Cortex of kidney (tissue), 1 donor: ENCODE measurements at places on chromosomes 12 and 14.

DNA sequence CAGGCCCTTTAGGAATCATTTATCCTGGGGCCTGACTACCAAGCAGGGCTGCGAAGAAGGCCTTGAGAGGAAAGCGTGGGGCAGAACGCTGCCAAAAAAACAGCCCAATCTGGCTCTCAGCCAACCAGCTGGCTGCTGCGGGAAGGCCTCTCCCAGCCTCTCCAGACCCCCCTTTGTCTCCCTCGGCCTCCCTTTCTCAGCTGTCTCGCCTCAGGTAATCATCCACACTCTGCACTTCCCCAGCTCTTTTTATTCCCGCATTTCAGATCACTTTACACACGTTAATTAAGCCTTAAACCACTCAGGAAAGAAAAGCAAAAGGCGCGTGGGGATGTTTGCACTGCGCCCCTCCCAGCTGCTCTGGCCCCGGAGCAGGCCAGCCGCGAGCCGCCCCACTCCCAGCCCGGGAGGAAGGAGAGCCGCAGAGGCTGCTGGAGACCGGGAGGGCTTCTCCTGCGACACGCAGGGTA, 208.2 kb upstream of the FOXN3 start:
- no peak for DNase-seq

DNA sequence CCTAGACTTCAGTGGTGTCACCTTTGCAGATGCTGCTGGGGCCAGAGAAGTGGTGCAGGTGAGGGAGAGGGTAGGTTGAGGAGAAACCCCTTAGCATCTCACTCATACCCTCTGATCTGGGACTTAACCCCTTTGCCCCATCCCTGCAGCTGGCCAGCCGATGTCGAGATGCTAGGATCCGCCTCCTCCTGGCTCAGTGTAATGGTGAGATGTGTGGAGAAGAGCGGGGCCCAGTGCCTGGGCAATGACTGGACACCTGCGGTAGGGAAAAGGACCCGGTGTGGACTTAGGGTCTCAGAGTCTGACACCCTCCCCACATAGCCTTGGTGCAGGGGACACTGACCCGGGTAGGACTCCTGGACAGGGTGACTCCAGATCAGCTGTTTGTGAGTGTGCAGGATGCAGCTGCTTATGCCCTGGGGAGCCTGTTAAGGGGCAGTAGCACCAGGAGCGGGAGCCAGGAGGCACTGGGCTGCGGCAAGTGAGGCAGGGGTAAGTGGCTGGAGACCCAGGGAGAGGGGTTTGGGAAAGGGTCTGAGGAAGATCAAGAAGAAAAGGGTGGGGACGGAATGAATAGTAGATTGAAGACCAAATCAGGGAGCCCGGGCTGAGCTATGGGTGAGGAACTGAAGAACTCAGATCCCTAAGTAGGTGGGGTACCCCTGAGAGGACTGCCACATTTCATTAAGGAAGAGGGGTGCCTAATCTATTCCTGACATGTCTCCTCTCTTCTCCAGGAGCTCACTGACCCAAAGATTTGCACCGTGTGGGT, 7.6 kb downstream of the B4GALNT1 start:
- no peak for DNase-seq

- no peak for DNase-seq
Measured at GRCh38 chr12:3016191-3016590, 57.0 kb downstream of the TEAD4 start.

GRCh38 chr14:95138876-95139275, 18.5 kb downstream of the DICER1 start:
- no peak for DNase-seq
